HFFc6 (cell line): ENCODE measurements at places on chromosomes 2 and 18.

- no peak overlapping the region for H3K4me3 ChIP-seq
- no peak for DNase-seq
Observed at GRCh38 chr2:385785-386184, 97.9 kb upstream of the ALKAL2 start.

GRCh38 chr2:86768189-86768949, 22.3 kb downstream of the CD8A start:
- H3K27ac ChIP-seq: no peak overlapping the region
- DNase-seq: no peak
- H3K36me3 ChIP-seq: no peaks in the 10 kb centered on the region

- no peaks in the 10 kb centered on the region for H3K4me1 ChIP-seq
- H3K36me3 ChIP-seq: peaks cover 12% of the 10 kb centered on the region; the same call in 1 of the 2 replicates
- peaks cover 6% of the 10 kb centered on the region; the same call in 1 of the 2 replicates for H3K27me3 ChIP-seq
- no peak overlapping the region for H3K27ac ChIP-seq
Observed at GRCh38 chr18:35142275-35142615, 98.6 kb upstream of the ZNF397 start.

GRCh38 chr2:21821672-21822227, 698.0 kb downstream of the TDRD15 start:
- H3K27me3 ChIP-seq: no peaks in the 10 kb centered on the region; the same call in 1 of the 2 replicates
- DNase-seq: no peak
- H3K36me3 ChIP-seq: no peaks in the 10 kb centered on the region
- no peak overlapping the region for H3K4me3 ChIP-seq

- no peak for DNase-seq
- no peaks in the 10 kb centered on the region; the same call in 1 of the 2 replicates for H3K27me3 ChIP-seq
- H3K4me1 ChIP-seq: peaks cover 71% of the 10 kb centered on the region
- no peak overlapping the region for H3K4me3 ChIP-seq
- H3K36me3 ChIP-seq: peaks cover 30% of the 10 kb centered on the region
Observed at GRCh38 chr2:224941960-224942359, 100.3 kb downstream of the DOCK10 start.
